ENCODE measurements at places on chromosomes 13 and 19.

GRCh38 chr19:51777570-51778462 lies 16.8 kb downstream of the FPR2 start:
- DNase-seq = peak; percentile 18

GRCh38 chr19:16594681-16595091 lies 22.5 kb upstream of the SLC35E1 start:
- no peak for DNase-seq

- no peak for DNase-seq
These were observed 512.6 kb downstream of the KLF5 start for GRCh38 chr13:73571376-73571775.

DNA sequence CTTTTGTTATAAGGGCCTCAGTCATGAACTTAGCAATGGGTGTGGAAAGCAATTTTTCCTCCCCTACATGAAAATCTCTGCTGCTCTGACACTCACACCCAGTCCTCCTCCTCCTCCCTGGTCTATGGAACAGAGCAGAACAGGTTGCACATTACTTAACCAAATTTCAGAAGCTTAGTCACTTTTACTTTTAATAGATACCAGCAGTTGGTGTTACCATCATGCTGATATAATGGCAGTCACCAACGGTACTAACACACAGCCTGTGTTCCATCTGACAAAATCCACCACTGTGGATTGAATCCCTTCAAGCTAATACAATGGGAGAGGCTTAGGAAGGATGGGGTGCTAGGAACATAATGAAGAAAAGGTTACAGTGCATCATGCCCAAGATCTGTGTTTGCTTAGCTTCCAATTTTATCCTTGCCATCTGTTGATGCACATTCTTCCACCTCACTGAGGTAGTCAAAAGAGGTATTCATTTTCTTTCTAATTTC lies 9.8 kb downstream of the TPT1 start:
- no peak for DNase-seq

DNA sequence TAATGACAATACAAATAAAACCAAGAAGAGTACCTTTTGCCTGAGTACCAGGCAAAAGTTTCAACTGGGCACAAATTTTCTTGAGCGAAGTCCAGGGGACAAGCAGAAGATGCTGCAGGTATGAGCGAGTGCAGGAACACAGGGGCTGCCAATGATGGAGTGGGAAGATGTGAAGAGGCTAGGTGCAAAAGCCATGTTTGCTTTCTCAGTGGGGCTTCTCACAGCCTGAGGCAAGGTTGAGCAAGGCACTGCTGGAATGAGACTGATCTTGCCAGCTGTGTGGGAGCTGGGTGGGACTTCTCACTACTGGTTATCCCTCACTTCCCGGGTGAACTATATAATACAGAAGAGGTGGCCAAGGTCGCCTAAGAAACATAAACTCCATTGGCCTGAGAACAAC lies 1200.7 kb downstream of the SLITRK1 start:
- no peak for DNase-seq
